ENCODE measurements at places on chromosomes 6 and 20.

DNA sequence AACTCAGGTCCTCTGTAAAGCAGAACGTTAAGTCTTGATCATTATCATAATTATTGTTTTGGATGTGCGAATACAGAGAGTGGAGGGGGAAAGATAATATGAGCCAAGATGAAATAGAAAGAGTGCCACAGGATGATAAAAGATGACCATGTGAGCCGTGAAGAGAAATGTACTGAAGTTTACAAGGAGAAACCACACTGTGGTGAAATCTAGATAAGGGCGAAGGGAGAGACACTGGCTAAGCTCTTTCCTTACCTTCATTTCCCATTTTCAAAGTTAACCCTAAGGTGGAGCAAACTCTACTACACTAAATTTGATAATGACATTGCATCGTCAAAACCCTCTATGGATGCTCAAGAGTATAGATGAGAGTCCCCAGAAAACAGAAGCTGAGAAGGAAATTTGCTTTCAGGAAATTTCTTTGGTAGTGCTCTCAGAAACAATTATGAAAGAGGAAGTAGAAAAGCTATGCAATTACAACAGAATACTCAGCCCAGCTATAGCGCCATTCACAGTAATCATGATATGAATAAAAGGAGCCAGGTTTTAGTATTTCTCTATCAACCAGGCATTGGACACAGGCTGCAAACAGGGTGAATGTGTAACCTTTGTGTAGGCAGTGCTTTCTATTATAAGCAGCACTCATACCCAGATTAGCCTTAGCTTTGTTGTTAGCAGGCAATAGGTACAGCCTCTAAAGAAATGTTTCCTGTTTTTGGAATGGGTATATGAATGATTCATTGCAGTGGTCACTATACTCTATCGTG lies 1080.7 kb downstream of the GRIK2 start:
- DNase-seq, result no peak

DNA sequence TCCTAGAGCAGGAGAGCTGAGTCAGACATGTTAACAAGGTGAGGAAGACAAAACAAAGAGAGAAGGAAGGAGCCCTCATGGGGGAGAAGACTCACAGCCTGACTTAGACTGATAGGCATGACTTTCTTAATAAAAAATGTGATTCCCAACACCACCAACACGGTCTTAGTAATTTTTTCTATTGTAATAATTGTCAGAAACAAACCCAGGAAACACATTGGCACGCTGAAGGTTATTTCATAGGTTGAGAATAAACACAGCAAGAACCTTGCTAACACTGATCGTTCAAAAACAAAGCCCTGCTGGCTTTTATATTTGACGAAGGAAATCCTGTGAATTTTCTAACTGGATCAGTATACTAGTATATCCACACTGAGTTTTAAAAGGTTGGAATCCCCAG lies 286.8 kb downstream of the HACE1 start:
- no peak for DNase-seq

- no peak for DNase-seq
Measured at GRCh38 chr6:149463781-149464180, 21.0 kb downstream of the ZC3H12D start.

DNA sequence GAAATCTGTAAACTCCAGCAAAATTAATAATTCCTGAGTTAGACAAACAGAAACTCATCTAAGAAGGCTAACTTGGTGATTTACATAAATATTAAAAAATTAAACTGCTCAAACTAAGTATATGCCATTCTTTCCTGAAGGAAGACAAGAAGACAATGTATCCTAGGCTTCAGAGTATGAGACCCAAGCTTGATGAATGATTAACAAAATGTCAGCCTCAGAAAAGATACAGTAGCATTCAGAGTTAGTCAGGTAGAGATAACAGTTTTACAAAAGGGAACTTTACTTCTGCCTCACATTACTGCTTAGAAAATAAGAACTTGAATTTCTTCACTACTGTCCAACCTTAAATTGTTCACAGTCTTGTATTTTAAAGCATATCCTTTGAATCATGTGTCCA lies 12.0 kb downstream of the CSNK2A1 start:
- no peak for DNase-seq

GRCh38 chr6:7188492-7188891 lies 80.7 kb downstream of the RREB1 start:
- DNase-seq, result no peak

- DNase-seq, result no peak
Measured at GRCh38 chr6:124436803-124437202, 525.4 kb upstream of the RNF217 start.

GRCh38 chr6:56570413-56571359 lies 72.0 kb downstream of the DST start:
- no peak for DNase-seq

DNA sequence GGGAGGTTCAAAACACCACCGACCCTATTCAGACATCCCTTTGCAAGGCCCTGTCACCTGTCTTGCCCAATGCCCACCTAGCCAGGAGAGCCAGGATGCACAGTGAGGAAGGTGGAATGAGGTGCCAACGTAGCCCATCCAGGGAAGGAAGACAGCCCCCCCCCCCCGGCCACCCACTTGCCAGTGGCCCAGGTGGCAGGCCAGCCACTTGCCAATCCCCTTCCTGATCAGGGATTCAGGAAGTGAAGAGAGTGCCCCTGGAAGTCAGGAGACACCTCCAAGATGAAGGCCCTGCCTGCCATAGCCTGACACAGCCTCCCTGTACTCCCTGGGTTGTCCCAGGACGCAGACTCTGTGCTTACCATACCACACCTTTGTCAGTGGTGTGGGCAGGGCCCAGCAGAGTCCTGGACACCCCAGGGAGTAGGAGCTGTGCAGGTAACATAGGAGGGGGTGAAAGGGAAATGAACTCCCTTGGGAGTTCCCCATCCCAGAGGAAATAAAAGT lies 54.7 kb downstream of the MRPL14 start:
- DNase-seq, result no peak

DNA sequence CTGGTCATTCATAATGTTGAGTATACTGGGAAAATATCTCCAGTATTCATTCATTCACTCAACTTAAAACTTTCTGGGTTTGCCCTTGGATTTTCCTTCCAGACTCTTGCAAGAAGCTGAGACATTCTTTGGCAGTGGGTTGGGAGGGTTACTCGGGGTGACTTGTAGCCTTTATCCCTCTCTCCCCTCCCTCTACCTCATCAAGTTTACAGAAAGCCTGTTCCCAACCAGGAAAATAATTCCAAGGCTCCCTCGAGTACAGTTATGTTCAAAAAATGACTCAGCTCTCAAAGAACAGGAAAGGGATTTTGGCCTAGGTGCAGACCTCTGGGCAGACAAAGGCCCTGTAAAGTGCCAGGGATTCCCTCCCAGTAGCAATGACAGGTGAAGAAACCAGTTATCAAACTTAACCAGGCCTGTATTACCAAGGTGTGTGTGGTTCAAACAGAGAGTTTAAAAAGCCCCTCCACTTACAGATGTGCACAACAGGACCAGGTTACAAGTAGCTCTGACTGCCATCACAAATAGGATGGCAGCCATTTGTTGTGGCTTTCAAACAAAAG lies 22.2 kb downstream of the FKBP1A start:
- DNase-seq, result peak; percentile 36

DNA sequence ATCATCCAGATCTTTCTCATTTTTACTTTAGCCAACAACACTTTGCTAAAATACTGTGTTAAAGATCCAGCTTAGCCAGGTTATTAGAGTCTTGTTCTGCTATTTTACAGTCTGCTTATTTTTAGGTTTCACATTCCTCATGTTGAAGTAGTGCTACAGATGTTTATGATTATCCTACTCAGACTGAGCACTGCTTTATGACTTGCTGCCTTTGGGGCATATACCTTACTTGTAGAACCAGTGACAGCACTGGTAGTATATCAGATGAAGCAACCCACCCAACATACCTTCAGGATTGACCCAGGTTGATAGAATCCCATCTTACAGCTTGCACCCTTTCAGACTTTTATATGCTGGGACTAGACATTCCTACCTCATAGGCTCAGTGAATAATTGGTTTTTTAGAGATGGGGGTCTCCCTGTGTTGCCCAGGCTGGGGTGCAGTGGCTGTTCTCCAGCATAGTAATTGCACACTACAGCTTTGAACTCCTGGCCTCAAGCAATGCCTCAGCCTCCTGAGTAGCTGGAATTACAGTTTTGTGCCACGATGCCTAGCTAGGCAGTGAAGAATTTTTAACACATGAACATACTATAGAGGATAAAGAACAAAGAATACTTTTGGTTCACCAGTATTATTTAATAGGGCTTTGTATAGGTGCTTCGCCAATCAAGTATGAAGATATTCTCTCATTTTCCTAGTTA lies 63.8 kb upstream of the DYNLRB1 start:
- no peak for DNase-seq

GRCh38 chr6:11237956-11238355 lies 5.5 kb upstream of the NEDD9 start:
- no peak for DNase-seq

DNA sequence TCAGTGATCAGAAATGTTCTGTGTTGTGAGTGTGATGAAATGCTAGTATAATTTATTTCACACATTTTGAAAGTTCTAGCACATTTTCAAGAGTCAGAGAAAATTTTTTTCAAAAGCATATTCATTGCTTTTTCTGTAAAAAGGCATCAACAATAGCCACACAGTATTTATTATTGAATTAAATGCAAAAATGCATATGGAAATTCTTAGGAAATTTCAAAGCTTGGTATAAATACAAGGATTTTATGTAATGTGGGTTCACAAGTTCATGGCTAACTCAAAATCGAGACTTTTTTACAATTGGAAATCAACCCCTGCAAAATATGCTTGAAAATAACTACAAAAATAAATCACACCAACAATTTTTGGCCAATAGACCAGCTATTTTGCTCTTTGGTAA lies 302.0 kb upstream of the ECI2 start:
- no peak for DNase-seq

- DNase-seq, result no peak
Measured at GRCh38 chr20:24670341-24670872, 201.0 kb downstream of the SYNDIG1 start.

DNA sequence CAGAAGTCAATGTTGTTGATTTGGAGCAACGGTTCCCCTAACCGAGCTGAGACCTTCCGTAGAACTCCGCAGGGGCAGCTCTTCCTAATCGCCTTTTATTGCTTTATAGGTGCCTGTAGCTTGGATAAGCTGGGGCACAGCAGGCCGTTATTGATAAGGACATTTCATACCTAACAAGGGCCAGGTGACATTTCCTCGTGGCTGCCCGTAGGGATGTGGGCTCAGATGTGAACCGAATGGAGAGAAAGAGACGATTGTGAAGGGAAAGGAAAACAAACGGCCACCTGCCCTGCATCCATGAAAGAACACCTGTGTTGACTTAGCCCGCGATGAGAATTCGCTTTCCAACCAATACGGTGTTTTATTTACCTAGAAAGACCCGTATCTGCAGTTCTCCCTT lies 53.3 kb upstream of the DACT2 start:
- no peak for DNase-seq

DNA sequence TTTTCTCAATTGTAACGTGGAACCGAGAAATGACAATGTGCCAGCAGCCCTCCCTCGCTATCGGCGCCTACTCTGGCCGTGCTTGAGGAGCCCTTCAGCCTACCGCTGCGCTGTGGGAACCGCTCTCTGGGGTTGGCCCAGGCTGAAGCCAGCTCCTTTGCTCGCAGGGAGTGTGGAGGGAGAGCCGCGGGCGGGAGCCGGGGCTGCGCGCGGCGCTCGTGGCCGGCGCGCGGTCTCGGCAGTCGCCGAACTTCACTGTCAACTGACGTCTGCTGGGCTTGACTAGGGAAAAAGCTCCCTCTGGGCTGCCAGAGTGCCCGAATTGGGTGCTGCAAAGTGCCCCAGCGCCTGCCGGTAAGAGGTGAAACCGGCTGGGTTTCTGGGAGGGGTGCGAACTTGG lies 29.7 kb upstream of the GCNT2 start:
- no peak for DNase-seq

- peak; percentile 40 for DNase-seq
Measured at GRCh38 chr6:52286798-52287432, 2.4 kb upstream of the MCM3 start.

DNA sequence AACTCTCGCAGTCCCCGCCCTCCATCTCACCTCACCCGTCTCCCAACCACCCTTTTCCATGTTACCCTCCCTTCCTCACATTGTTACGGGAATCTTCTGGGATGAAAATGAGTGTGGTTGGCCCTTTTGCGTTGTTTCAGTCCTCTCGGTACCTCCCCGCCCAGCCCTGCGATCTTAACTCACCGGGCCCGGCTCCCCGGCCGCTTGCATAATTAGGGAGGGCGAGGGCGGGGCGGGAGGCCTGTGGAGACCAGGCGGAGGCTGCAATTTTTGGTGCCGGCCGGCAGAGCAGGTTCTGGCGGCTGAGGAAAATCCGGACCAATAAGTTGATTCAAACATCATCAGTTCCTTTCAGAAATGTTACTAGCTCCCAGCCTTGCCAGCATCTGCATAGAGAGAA lies 25.2 kb downstream of the TFAP2B start:
- DNase-seq, result no peak

- DNase-seq, result peak; percentile 2
Measured at GRCh38 chr6:64034910-64035655, 399.5 kb downstream of the PHF3 start.

DNA sequence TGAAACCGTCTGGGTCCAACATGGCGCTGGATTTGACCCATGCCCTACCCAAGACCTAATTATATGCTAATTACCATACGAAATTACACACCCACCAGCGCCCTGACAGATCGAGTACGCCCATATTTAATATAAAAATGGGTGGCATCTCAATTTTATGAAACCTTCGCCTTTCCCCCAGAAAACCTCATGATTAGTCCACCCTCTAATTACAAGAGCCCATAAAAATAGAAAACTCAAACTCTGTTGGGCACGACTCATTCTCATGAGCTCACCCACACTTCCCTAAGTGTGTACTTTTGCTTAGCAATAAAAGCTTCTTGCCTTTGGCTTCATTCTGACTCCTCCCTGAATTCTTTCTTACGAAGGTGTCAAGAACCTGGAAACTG lies 136.4 kb downstream of the OR2B2 start:
- DNase-seq, result no peak

DNA sequence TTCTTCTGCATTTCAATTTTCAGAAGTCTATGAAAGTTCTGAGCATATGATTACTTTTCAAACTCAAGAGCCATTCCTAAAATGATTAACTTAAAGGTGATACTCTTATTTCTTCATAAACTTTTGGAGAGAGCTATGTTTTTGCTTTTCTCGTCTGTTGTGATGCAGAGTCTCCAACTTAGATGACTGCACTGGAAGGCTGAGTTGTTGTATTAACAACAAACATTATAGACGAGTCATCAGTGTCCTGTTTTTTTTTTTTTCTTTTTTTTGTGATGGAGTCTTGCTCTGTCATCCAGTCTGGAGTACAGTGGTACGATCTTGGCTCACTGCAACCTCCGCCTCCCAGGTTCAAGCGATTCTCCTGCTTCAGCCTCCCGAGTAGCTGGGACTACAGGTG lies 101.9 kb downstream of the CD109 start:
- no peak for DNase-seq

- DNase-seq, result no peak
Measured at GRCh38 chr6:228881-229651, 63.2 kb upstream of the DUSP22 start.

All from skeletal muscle cell (primary cell).